ENCODE measurements at places on chromosomes 13 and 19.

DNA sequence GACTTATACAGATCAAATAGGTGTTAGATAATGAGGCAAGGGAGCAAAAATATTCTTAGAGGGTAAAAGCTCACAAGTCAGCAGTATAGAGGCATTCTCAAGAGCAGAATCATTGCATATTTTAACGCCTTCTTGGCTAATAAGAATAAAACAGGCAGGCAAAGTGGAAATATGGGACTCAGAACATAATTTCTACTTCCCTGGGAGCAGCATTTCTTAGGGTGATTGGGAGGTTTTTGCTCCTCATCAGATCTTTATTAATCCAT, 39.6 kb downstream of the LHFPL6 start:
- H3K36me3 ChIP-seq: no peaks in the 10 kb centered on the region
- H3K27ac ChIP-seq: peak overlapping the region; percentile 94
- DNase-seq: no peak
- no peaks in the 10 kb centered on the region for H3K27me3 ChIP-seq

DNA sequence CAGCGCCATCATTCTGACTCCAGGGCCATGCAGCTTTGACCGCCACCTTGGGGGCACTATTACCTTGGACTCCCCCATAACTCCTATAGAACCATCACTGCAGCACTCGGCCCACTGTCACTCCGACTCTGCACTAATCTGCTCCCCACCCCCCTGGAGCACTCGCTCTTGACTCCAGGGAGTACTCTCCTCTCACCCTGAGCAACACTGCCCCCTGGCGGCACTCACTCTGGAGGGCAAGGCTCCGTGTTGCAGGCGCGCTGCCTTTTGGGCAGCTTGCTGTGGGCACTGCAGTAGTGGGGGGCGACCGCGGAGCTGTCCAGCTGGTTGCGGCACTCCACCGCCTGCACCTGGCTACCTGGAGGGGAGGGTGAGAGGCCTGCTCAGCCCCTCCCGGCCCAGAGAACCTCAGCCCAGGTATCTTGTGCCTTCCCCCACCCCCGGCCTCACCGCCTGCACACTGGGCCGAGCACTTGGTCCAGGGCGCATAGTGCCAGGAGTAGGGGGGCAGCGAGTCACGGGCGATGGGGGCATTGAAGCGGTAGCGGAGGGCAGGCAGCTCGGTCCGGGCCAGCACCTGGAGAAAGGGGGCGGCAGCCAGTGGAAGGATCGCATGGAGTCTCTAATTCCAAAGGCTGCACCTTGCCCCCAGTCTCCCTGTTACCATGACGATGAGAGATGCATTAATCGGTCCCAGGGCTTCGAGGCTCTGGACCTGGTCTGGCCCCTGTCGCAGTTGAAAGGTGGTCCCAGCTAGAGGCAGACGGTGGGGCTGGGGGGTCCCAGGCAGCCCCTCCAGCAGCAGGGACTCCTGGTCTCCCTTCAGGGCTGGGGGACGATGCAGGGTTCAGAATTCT, 8.9 kb upstream of the MYO1F start:
- H3K27me3 ChIP-seq: no peaks in the 10 kb centered on the region
- peaks cover 10% of the 10 kb centered on the region for H3K4me1 ChIP-seq
- no peak overlapping the region for H3K27ac ChIP-seq
- H3K36me3 ChIP-seq: no peaks in the 10 kb centered on the region
- H3K4me3 ChIP-seq: no peak overlapping the region

- no peak for DNase-seq
- H3K27me3 ChIP-seq: no peaks in the 10 kb centered on the region
- peaks cover 19% of the 10 kb centered on the region for H3K4me1 ChIP-seq
- H3K27ac ChIP-seq: peak overlapping the region; percentile 74
Measured at GRCh38 chr19:6531163-6531955, 533 bp downstream of the TNFSF9 start.

GRCh38 chr13:87259479-87260083, 411.6 kb upstream of the SLITRK5 start:
- no peak overlapping the region for H3K27ac ChIP-seq
- no peaks in the 10 kb centered on the region for H3K36me3 ChIP-seq
- no peak for DNase-seq

- peaks cover 23% of the 10 kb centered on the region for H3K36me3 ChIP-seq
- peak; percentile 37 for DNase-seq
- H3K4me1 ChIP-seq: peaks cover 27% of the 10 kb centered on the region
- H3K27me3 ChIP-seq: no peaks in the 10 kb centered on the region
Measured at GRCh38 chr19:31338069-31338776, 11.0 kb downstream of the TSHZ3 start.

DNA sequence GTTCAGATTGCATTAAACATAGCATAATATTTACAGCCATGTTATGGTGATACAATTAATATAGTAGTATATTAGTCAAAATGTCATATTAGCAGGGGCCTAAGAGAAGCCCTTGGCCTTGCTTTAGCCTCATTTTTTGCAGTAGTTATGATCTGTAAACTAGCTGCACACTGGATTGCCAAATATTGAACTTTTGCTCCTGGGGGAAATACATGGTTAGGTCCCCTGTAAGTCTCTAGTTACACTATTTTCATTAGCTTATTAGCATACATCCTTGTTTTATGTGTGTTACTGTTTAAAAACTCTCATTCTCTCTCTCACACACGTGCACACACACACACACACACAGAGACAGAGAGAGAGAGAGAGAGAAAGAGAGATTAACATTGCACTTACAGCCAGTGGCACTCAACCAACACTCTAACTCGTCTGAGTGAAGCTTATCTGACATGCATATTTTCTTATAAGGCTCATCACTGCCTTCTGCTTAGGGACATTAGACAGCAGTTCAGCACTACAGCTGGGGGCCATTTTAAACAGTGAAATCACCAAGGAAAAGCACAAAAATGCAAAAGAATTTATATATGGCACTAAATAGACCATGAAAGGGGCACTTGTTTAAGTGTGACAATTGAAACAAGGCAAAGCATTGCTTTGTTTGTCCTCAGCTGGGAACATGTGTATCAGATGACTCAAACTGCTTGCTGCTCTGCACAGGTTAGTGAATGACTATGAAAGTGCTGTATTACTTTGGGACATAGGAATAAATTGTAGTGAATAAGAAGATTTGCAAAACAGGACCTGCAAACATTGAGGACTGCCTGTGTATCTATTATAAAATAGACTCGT, 278.7 kb downstream of the GPC6 start:
- H3K36me3 ChIP-seq: no peaks in the 10 kb centered on the region
- no peak overlapping the region for H3K27ac ChIP-seq
- H3K27me3 ChIP-seq: peaks cover 3% of the 10 kb centered on the region
- no peak overlapping the region for H3K4me3 ChIP-seq
- no peaks in the 10 kb centered on the region for H3K4me1 ChIP-seq

All from SJSA1 (cell line).